Suppressor macrophage treated with lipopolysaccharide for 4 hours (primary cell): ENCODE measurements at places on chromosomes 16 and 17.

GRCh38 chr17:42132941-42133340 is 10.3 kb downstream of the HSPB9 start:
- peak; percentile 88 for DNase-seq

DNA sequence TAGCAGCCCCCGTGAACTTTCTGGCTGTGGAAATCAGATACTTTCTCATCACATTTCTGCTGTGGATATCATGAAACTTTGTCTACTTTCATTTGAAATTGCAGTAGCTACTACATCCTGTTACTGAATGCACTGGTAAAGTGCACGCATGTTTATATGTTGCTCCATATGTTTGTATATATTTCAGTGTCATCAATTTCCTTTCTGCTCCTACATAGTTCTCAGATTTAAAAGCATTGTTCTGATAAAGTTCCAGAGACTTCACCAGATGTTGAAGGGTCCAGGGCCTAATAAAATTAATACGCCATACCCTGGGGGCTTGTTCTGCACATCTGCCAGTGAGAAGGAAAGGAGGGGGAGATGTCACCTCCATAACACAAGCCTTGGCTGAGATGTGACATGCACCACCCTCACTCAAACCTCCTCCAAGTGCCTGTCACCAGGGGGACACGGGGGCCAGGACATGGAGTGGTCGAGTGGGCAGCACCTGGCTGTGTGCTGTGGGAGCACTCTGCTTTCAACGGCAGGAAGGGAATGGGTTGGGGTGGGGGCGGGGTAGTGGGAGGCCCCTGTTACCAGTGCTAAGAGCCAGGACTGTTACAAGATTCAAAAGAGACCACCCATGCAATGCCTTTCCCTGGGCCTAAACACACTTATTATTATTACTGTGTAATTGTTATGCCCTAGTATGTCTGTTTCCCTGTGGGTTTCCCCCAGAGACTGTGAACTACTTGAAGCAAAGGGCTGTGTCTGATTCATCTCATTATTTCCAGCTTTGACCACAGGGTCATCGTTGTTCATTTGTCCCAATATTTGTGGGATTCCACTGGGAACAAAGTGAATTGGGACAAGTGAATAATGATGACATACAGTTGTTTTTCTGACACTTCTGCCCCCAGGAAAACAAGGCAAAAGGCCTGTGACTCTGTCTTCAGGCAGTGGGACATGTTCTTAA is 193.4 kb downstream of the FOXL1 start:
- DNase-seq: no peak

GRCh38 chr16:51708861-51709260 is 557.8 kb upstream of the SALL1 start:
- no peak for DNase-seq

- no peak for DNase-seq
Observed at GRCh38 chr16:72072514-72073342, 9.7 kb downstream of the HPR start.

DNA sequence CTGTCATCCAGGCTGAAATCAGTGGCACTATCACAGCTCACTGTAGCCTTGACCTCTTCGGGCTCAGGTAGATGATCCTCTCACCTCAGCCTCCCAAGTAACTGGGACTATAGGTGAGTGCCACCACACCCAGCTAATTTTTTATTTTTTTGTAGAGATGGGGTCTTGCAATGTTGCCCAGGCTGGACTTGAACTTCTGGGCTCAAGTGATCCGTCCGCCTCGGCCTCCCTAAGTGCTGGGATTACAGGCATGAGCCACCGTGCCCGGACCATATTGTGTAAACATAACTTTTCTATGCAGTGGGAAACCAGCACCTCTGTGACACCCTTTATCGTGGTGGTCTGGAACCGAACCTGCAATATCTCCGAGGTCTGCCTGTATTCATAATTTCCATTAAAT is 11.2 kb upstream of the CSF3 start:
- no peak for DNase-seq

- DNase-seq: no peak
Observed at GRCh38 chr16:77443357-77444146, 8.7 kb upstream of the ADAMTS18 start.

DNA sequence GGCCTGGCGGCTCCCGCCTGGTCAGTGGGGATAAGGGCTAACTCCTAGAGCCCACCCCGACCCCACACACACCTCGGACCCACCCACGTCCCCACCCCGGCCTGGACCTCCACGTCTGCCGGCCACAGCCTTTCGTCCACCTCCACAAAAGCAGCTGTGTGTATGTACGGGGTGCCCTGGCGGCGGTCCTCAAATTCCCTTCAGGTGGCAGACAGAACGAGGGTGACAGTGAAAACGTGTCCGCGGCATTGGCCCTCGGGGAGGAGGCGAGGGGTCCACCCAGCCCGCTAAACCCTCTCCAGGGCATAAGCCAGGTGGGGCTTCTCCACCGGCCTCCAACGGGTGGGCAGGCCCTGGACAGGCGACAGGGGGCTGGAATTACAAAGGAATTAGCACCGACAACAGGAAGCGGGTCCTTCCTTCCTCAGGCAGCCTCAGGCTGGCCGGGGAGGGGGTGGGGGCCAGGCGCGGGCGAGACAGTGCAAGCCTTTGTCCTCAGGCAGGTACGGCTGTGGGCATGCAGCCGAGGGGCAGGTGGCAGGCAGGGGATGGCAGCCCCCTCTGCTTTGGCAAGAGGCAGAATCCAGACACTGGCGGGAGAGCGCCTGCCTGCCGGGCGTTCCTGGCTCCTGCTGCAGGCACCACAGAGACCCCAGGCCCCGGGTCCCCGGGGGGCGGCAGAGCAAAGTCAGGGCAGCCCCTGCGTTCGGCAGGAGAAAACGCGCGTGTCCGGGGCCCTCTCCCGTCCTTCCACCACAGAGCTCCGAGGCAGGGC is 12.3 kb upstream of the PITPNA start:
- DNase-seq: no peak

- DNase-seq: no peak
Observed at GRCh38 chr17:8968503-8968902, 3.0 kb upstream of the PIK3R5 start.

DNA sequence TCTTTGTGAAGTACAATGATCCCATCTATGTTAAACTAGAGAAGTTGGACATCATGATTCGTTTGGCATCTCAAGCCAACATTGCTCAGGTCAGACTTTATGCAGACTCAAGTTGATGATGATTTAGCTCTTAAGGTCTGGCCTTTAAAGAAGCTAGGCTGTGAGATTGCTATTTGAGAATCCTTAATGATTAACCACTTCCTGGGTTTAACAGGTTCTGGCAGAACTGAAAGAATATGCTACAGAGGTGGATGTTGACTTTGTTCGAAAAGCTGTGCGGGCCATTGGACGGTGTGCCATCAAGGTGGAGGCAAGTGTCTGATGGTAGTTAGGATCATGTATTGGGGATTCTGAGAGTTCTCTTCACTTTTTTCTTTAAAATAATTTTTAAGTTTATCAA is 40.3 kb downstream of the AP2B1 start:
- no peak for DNase-seq

- DNase-seq: no peak
Observed at GRCh38 chr17:82018152-82018988, 4.3 kb downstream of the CENPX start.

- no peak for DNase-seq
Observed at GRCh38 chr17:57975044-57975443, 13.0 kb downstream of the VEZF1 start.

DNA sequence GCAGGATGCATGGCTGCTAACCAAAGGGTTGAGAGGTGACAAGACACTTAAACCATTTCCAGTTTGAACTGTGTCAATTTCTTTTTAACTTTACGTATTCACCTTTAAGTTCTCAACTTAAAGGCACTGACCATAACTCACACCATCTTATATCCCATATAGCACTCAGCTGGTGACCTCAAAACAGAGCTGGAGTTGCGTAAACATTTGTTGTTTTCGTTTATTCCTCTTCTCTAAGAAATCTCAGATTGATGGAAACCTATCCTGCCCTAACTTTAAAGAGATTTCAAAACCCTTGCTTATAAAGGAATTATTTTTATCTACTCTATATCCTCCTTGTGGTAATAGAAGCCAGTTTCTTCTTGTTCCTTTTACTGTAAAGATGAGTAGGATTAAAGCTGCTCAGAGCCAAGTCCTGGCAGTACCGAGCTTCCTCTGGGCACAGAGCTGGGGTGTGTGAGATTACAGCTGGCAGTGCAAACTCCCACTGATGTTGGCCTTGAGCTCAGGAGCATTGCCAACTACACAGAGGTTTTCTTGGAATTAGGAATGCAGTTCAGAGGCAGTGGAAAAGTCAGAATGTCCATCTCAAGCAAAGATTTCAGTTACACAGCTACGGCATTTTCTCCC is 1.3 kb downstream of the KCTD2 start:
- DNase-seq: no peak

GRCh38 chr17:60390925-60391470 is 935 bp downstream of the USP32 start:
- peak; percentile 45 for DNase-seq

- no peak for DNase-seq
Observed at GRCh38 chr16:1620391-1620790, 8.2 kb downstream of the CRAMP1 start.

DNA sequence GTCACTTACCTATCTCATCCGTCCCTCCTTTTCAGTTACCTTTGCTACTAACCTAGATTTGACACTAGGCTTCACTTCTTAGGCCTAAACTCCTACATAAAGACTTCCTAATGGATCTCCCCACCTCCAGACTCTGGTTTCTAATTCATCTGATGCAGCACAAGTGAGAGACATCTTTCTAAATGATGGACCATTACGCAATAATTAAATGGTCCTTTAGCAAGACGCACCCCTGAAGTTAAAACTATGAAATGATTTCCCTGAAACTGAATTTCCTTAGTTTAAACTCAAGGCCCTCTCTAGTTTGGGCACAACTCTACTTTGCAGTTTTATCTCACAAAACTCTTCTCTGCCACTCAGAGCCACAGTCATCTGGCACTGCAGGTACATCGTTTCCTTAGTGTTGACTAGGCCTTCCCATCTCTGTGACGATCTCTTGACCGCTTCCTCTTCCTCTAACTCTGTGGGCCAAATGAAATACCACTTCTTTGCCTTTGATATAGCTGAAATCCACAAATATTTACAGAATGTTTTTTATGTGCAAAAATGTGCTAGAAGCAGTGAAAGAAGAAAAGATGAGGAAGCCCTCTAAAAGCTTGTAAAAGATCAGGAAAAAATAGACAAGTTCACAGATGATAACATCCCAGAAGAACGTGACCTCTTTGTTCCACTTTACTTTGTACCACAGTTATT is 3.3 kb downstream of the SYNRG start:
- DNase-seq: peak; percentile 20

DNA sequence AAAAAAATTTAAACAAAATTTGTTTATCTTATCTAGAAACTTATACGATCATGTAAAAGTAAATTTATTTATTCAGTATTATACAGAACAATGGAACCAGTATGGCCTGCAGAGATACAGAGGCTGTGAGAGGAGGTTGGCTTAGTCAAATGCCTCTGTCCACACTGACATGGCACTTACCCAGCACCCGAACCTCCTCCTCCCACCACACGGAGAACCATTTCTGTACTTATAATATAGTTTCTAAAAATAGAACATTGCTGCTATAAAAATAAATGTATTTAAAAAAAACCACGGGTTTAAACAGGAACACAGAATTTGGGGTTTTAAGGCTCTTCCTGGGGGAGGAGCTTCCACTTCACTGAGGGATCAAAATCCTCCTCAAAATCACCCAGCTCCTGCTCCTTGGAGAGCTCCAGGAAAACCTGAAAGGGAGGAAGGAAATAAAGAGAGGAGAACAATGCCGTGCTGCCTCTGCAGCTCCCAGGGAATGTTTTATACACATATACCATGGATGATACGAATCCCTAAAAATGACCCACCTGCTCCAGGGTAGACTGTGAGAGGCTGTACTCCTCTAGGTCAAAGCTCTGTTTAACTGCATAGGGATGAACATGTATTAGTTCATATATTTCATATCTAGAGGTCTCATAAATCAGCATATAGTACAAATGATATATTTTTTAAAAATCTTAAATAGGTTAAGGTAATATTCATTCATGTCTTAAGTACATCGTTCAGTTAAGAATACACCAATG is 87.3 kb downstream of the ABCA8 start:
- no peak for DNase-seq

DNA sequence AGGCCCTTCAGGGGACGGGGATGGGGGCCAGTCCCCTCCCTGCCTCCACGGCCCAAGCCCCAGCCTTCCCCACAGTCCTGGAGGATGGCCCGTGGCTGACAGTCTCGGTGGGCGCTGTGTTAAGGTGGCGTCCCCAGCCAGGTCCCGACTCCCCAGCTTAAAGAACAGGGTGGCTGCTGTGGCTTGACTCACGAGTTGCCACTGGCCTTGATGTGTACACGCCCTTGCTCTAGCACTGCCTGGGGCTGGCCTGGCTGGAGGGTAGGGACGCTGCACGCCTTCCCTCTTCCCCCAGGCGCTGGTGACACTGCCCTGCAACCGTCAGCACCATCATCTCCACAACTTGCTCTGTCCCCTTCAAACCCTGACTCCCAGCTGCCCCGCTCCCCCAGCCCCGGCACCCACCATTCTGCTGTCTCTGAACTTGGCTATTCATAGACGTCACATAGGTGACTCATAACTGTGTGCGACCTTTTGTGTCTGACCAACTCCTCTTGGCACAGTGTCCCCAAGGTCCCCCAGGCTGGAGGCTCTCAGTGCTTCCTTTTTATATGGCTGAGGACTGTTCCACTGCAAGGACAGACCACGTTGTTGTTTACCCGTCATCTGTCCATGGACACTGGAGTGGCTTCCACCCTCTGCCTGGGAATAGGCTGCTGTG is 6.3 kb downstream of the GNPTG start:
- DNase-seq: peak; percentile 41

- no peak for DNase-seq
Observed at GRCh38 chr17:27621536-27621935, 9.5 kb upstream of the LGALS9 start.

- DNase-seq: no peak
Observed at GRCh38 chr16:8878523-8878911, 3.6 kb upstream of the LITAFD start.

DNA sequence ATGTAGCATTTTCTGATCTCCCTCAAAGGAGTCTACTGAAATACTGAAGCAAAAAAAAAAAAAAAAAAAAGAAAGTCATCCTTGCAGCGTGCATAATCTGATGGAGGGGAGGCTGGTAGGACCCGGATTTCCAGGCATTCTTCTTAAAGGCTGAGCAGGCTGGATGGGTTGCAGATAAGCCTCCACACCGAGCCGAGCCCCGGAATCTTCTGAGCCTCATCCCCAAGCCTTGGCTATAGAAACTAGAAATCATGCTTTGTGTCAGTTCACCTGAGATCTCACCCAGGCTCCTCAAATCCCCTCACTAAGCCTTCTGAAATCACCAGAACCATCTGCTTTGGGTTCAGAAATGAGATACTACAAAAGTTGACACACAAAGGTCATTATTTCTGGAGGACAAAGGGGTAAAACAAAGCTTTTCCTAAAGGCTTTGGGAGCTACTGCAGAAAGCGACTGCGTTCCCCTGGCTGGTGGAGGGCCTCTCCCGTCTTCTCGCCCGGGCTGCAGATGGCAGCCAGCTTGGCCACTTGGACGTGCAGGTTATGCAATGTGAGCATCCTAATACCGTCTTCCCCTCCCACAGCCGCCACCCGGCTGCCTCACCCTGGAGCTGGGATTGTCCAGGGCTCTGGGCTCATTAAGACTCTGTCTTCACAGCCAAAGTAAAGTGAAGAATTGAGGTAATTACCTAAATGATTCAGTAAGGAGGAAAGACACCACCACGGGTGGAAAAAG is 4.7 kb upstream of the CACNG4 start:
- no peak for DNase-seq

- DNase-seq: no peak
Observed at GRCh38 chr16:72371307-72372086, 199.5 kb upstream of the PMFBP1 start.
